IMR-90 (cell line): ENCODE measurements at places on chromosomes 7 and 10. TPM values are rescaled to one million over a fixed set of nuclear protein-coding genes. Genes with fewer than 3 reads are reported as not detected.

DNA sequence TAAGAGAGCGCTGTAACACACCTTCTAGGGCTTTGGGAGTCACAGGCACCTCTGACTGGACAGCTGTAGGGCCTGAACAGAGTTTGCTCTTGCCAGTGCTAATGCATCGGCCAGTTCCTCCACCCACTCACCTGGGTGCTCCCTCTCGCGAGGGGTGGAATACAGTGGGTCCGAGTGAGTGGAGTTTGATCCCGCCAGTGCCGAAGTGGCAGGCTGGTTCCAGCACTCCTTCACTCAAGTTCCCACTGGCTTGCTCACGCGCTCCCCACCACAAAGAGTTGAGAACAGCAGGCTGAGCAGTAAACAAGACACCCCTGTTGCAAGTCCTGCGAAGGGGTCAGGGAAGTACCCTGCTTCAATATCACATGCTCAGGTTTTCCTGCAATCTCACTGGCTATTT, 91.8 kb downstream of the SNX13 start:
- H3K27ac ChIP-seq, result no peak overlapping the region
- H3K36me3 ChIP-seq, result peaks cover 6% of the 10 kb centered on the region; the same call in 1 of the 2 replicates
- DNase-seq, result no peak
- H3K27me3 ChIP-seq, result no peaks in the 10 kb centered on the region

DNA sequence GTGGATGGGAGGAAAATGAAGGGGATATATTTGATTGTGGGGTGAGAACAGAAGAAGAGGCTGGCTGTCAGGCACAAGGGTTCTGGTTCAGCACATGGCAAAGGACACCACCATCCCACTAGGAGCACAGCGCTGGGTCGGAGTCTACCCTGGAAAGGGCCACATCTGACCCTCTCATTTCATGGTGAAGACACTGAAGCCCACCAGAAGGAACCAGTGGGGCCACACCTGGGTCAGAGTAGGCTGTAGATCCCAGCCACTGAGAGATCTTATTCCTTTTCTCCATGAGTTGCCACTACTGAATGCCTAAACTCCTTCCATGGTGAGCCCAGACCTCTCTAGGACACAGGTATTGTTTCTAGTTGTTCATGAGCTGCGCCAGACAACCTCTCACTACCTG, 25.8 kb downstream of the SFTPD start:
- H3K27me3 ChIP-seq, result peaks cover 6% of the 10 kb centered on the region
- no peak overlapping the region for H3K27ac ChIP-seq
- H3K36me3 ChIP-seq, result no peaks in the 10 kb centered on the region
- DNase-seq, result no peak
- H3K4me1 ChIP-seq, result no peaks in the 10 kb centered on the region

GRCh38 chr7:20442951-20443350, 112.3 kb downstream of the ITGB8 start:
- H3K27ac ChIP-seq, result no peak overlapping the region
- H3K4me1 ChIP-seq, result no peaks in the 10 kb centered on the region; the same call in 1 of the 2 replicates
- no peaks in the 10 kb centered on the region; the same call in 1 of the 2 replicates for H3K27me3 ChIP-seq
- H3K4me3 ChIP-seq, result no peak overlapping the region

The PLXNA4 gene
- total RNA-seq, result under 0.01 TPM in 2 replicates

The GPR146 gene
- 0.83 and 2.2 TPM in 2 replicates for total RNA-seq
